SIG-M5 (cell line): ENCODE measurements at places on chromosomes 12 and 14.
A peak's percentile ranks its signal among the peaks of the same experiment; 100 is the strongest.

DNA sequence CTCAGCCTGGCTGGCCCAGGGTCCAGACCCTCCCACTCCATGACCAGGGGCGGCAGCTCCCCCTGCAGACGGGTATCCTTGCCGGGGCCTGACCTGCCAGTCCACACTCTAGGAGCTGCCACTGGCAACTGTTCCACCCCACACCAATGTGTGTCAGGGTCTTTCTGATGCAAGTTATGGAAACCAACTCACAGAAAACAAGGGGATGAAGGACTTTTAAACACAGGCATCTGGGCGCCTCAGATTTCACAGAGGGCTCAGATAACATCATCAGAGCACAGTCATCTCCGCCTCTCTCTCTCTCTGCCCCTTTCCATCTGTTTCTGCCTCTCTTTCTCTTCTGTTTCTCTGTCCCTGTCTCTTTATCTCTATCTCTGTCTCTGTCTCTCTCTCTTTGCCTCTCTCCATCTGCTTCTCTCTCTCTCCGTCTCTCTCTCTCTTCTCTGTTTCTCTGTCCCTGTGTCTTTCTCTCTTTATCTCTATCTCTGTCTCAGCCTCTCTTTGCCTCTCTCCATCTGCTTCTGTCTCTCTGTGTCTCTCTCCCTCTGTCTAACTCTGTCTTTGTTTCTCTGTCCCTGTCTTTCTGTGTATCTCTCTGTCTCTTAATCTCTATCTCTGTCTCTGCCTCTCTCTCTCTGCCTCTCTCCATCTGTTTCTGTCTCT is 67.4 kb upstream of the FBRSL1 start:
- no peak for DNase-seq

DNA sequence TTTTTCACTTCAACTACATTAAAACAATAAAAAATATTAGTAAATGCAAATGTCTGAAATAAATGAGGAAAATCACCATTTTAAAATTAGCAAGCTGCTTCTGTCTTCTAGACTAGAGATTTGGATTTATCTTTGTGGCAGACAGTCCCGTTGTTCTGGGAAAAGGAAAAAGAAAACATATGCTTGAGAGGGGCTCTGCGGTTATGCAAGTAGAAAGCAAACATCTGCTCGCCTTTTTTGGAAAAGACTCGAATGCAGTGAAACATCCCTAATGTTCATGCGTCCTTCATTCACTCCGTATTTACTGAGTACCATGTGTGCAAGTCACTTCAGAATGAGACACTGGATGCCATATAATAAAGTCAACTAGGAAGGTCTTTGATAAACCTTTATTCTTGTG is 44.9 kb downstream of the IFNG start:
- DNase-seq, result no peak

- DNase-seq, result no peak
These were observed 28.2 kb upstream of the KCNA1 start for GRCh38 chr12:4881266-4882064.

GRCh38 chr14:50677527-50678063 is 9.5 kb upstream of the SAV1 start:
- DNase-seq, result peak; percentile 28

DNA sequence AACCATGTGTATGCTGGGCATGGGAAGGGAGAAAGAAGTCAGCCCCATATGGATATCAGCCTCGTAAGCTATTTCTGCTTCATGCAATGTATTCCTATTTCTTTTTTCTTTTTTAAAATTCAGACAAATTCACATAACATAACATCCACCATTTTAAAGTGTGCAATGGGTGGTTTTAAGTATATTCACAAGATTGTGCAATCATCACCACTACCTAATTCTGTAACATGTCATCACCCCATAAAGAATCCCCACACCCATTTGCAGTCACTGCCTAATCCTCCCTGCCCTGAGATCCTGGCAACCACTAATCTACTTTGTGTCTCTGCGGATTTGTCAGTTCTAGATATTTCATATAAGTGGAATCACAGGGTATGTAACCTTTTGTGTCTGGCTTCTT is 9.5 kb downstream of the POMT2 start:
- no peak for DNase-seq

DNA sequence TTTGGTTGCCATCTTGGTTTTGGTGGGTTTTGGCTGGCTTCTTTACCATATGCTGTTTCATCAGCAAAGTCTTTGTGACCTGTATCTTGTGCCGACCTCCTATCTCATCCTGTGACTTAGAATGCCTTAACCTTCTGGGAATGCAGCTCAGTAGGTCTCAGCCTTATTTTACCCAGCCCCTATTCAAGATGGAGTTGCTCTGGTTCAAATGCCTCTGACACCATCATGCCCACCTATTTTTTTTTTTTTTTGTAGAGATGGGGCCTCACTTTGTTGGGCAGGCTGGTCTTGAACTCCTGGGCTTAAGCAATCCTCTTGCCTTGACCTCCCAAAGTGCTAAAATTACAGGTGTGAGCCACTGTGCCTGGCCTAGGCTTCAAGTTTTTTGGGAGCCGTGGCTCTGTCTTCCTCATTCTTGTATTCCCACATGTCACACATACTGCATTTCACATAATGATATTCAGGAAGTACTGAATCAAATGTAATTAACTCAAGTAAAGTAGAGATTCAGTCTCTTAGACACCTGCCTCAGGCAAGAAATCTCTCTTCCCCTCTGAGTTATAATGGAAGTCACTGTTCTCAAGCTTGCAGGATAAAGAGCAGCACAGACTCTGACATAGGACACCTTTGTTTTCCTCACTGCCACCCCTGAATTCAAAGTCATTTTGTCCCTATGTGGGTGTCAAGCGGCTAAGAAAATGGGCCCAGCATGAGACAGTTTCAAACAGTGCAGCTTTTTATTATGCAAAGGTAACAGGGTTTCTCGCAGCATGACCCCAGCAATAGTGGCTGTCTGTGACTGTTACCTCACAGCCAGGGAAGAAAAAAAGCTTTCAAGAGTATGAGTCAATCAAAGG is 159.0 kb downstream of the PTPN11 start:
- DNase-seq, result no peak

DNA sequence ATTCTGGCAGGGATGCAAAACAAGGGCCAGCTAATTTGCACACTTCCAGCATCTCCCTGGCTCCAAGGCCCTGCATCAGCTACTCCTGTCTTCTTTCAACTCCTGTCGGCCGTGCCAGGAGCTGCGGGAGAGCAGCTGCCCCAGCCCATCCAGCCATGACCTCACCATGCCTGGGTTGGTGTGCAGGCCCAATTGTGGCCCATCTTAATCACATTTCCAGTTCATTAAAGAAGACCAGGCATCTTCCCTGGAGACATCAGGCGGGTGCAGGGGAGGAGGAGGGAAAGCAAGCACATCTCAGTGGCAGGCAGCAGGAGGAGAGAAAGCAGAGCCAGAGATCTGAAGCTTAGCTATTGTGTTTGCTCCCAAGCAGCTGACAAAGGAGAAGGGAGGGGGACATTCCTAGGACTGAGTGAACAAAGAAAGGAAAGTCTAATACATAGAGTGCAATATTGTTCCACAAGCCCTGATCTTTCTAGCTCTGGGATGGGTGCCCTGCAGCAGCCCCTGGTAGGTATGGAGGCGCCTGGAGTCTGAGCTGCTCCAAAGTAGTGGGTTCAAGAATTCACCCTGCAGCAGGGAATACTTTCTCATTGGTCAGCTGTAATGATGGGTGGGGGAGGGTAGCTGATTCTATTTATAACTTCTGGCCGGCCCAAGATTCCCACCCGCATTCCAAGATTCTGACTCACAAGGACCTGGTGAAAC is 40.1 kb downstream of the VWF start:
- no peak for DNase-seq

DNA sequence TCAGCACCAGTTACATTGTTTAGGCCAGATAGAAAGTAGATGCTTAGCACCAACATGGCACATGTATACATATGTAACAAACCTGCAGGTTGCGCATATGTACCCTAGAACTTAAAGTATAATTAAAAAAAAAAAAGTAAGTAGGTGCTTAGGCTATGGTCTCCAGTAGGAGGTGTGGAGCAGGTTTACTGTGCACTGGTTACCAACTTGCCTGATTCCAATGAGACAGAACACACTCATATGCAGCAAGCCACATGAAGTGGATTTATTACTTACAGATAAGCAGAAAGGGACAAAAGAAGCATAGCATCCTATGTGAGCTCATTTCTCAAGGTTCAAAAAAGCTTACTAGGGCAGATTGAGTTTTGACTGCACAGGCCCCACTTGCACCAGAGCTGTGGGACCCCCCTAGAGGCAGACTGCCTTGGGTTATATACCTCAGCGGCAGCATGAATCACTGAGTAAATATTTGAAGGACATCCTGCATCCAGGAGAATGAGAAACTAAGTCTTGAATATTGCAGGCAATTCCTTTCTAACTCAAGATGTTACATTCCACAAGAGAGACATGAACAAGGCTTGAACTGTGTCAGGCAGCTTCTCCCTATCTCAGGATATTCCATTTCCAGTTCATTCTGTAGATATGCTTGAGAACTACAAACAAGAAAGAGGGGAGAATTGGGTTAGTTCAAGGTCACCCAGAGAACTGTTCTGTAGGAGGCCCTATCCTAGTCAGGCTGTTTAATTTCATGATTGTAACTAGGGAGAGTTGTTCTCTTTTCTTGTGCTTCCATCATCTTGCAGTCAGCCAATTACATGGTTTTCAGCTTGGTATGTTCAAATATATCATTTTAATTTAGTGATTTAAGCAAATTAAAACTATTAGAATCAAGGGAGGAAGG is 30.1 kb downstream of the LRFN5 start:
- DNase-seq, result no peak

DNA sequence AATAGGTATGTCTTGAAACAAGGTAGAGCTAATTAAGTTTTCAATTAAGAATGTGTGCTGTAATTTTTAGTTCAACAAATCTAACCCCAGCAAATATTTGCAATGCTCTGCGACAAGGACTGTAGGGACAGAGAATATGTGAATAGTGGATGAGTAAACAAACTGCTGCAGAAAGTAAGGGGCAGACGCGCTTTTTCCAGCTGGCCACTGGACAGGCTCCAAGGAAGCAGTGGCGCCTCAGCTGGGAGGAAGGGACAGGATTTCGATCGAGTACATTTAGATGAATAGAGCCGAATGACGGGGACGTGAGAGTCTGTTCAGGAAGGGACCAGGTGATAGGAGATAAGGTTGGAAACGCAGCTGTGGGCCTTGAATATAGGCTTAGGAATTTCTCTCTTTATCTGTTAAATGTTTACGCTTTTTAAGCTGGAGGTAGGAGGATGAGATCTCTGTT is 69.3 kb downstream of the ELK3 start:
- no peak for DNase-seq

- no peak for DNase-seq
These were observed 448.1 kb upstream of the DCN start for GRCh38 chr12:91630596-91631293.

GRCh38 chr12:125021096-125021495 is 27.7 kb downstream of the BRI3BP start:
- DNase-seq, result no peak

DNA sequence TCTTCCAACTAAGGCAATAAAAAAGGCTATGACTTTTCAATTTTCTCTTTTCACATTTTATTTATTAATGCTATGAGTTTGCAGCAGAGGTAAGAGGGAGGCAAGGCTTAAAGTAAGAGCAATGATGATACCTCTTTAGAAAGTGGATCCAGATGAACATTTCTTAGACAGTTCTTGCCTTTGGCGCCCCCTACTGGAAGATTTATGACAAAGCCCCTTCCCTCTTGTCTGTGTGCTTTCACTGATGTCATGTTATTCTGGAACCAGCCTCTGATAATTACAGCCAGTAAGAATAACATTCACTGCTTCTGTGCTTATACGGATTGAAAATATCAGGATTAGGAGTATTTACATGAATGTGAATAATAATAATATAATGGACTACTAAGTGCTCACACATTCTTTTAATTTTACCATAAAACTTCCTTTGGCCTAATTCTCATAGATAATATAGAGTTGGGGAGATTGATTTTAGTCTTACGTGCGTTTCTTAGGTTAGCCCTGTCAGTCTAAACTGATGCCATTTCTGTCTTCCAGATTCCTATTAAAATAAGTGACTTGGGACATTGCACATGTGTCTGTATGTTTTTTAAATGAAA is 1929.9 kb upstream of the SEL1L start:
- DNase-seq, result peak; percentile 12

GRCh38 chr12:90280033-90280432 is 571.4 kb upstream of the ATP2B1 start:
- DNase-seq, result no peak

GRCh38 chr14:33809396-33809981 is 141.4 kb downstream of the EGLN3 start:
- no peak for DNase-seq

GRCh38 chr14:21320913-21321312 is 41.0 kb downstream of the RPGRIP1 start:
- no peak for DNase-seq

- no peak for DNase-seq
These were observed 56.4 kb downstream of the PITPNM2 start for GRCh38 chr12:123094349-123095077.

DNA sequence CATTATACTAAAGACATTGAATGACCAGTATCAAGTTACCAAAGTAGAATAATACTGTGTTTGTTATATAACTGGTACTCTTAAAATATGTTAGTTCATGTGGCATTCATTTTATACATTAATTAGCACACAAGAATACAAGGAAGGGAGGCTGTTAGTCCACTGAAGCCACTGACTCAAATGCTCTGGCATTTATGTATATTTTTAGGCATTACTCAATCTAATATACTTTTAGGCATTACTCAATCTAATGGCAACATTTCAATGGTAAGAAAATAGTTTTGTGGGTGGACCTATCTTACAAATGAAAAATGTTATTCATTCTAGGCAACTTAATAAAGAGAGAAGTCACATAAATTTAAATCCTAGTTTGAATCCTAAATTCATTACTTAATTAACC is 874.4 kb upstream of the USP15 start:
- DNase-seq, result no peak

DNA sequence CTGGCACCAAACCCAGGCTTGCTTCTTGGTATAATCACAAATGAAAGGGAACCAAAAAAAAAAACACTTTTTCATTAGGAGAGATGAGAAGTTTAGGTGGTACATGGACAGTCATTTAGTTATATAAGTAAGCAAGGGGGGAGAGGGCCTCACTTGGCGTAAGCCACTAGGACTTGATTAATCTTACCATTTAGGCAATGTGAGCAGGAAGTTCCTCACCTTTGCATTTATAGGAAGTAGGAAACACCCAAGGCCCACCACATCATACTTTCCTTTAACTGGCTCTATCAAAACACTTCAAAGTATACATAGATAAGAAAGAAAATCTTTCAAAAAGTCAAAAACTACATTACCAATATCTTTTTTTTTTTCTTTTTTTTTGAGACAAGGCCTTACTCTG is 6.7 kb upstream of the RPS6KA5 start:
- DNase-seq, result no peak

- DNase-seq, result no peak
These were observed 132.1 kb upstream of the PDZRN4 start for GRCh38 chr12:41055875-41056577.

- no peak for DNase-seq
These were observed 159.5 kb downstream of the TMEM132C start for GRCh38 chr12:128426511-128426910.

- no peak for DNase-seq
These were observed 40.5 kb downstream of the GALC start for GRCh38 chr14:87952307-87953094.

DNA sequence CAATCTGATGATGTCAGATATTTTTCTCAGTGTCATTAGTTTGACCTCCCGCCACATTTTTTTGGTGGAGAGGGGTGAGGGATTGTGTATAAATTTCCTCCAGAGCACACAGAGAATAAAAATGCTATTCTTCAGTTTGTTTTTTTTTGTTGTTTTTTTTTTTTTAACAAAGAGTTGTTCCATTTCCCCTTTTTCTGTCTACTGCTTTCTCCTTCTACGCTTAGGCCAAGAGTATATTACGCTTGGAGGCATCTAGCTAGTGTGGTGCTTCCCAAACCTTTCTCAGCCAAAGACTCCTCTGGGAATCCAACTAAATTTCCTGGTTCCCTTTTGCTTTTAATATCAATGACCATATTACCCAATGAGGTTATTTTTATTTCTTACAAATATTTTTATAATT is 465.6 kb downstream of the ZFP36L1 start:
- DNase-seq, result no peak
